ENCODE measurements at places on chromosomes 13 and 19.

DNA sequence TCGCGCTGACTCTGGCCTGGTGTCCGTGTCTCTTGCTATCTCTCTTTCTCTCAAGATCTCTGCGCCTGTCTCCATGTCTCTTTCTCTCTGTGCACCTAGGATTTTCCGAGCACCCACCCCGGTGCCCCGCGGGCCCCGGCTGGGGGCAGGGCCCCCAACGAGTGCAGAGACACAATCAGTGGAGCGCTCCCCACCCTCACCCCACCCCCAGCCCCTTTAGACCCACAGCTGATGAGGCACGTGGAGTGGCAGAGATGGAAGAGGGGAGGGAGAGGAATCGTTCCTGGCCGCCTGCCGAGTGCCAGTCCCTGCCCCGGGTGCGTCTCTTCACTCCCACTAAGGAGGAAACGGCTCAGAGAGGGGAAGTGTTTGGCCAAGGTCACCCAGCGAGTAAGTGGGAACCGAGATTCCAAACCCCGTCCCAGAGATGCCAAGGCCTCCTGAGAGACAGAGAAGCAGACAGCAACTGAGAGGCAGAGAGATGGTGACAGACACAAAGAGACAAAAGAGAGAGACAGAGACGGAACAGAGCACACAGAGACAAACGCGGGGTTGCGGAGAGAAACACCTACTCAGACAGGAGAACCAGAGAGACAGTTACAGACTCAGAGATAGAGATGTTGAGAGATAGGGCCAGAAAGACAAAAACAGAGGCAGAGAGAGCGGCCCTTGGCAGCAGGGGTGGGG is 626 bp upstream of the BCL3 start:
- no peak for DNase-seq

GRCh38 chr13:43299374-43299773 is 276.0 kb downstream of the DNAJC15 start:
- DNase-seq = no peak

DNA sequence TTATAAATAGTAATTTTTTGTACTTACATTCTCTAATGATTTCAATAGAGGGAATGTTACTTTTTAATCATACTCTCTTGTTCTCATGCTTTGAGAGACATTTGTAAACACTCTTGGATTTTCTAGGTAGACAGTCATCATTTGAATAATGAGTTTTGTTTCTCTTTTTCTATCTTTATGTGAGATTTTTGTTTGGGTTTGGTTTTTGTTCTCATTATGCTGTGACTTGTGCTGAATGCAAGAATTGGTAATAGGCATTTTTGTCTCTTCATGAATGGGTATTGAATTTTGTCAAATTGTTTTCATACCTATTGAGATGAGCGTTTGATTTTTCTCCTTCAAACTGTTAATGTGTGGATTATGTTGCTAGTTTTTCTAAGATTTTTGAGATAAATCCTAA is 56.8 kb upstream of the GPR183 start:
- no peak for DNase-seq

DNA sequence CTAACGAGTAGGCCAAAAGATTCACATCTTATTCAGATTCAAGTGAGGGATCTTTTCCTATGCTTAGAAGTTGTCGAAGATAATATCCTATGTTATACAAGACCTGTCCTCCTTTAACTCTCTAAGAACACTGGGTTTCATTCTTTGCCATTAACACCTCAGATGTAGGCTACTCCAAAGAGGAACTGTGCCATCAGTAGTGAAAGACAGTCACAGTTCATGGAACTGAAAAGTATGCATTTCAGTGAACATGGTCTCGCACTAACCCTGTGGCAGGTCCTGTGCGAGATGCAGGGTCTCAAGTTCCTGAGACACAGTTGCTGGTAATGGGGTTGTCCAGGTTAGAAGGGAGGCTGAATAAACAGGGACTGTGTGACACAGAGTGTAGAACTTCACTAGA is 4.1 kb downstream of the LGALS16 start:
- no peak for DNase-seq

DNA sequence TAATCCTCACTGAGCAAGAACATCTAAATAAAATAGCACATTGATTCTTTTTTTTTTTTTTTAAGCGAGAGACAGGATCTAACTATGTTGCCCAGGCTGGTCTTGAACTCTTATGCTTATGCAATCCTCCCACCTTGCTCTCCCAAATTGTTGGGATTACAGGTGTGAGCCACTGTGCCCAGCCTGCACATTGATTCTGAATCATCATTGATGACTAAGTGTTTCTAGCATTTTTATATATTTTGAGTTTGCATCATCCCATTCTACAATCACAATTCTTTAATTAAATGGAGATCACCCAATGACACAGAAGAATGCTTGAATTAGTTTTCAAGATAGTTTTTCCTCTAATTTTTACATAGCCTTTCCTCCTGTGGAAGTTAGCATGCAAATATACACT is 354.1 kb downstream of the KLF5 start:
- no peak for DNase-seq

DNA sequence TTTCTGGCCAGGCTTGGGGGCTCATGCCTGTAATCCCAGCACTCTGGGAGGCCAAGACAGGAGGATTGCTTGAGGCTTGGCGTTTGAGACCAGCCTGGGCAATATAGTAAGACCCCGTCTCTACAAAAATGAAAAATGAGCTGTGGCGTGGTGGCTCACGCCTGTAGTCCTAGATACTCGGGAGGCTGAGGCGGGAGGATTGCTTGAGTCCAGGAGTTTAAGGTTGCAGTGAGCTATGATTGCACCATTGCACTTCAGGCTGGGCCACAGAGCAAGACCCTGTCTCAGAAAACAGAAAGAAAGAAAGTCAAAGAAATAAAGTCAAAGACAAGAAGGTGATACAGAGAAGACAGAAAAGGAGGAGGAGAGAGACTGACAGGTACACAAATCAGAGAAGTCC is 2.5 kb upstream of the CACNG6 start:
- no peak for DNase-seq

DNA sequence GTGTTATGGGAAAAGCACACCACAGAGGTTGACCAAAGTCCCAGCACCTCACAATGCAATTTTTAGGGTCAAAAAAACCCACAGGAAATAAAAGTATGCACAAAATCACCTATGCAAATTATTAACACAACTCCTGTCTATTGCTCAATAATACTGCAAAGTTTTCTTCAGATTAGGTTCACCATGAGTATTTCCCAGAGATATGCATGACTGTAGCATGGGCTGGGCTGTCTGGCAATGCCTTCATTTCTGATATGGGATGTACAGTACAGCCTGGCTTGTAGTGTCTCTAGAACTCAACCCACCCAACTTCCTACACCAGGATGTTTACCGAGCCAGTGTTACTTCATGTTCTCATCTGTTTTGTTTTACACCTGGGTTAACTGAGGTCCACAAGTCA is 698.7 kb upstream of the ARGLU1 start:
- DNase-seq = no peak

- no peak for DNase-seq
Observed at GRCh38 chr13:113971471-113972231, 2.2 kb downstream of the C13orf46 start.

DNA sequence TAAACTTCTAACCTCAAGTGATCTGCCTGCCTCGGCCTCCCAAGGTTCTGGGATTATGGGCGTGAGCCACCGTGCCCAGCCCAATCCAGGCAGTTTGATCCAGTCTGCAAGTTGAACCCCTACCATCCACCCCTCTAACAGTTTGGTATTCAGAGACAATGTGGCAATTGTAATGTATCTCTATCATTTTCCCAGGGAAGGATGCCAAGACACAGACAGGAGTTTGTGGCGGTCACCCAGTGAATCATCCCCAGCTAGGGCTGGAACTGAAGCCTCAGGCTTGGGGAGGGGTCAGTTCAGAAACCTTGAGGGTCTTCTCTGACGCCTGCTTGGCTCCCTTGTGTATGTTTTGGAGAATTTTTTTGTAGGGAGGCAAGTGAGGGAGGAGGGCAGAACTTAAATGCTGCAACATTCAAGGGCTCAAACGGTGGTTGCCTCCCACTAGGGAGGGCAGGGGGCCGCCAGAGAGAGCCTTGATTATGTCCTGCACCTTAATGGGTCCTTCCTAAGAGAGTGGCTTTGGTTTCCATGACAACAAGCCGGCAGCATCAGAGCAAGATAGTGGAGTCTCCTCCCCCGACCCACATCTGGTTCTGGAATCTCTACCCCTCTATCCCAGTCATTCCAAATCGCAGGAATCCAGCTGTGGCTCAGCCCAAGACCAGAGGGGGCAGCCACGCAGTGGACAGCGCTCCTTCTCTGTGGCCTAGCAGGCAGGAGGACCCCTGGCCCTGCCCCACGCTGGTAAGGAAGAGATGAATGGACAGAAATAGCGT is 14.9 kb upstream of the FEM1A start:
- DNase-seq = no peak

GRCh38 chr13:44389060-44389666 is 15.5 kb downstream of the SERP2 start:
- DNase-seq = no peak

- no peak for DNase-seq
Observed at GRCh38 chr19:17323964-17324332, 10.7 kb downstream of the ANO8 start.

DNA sequence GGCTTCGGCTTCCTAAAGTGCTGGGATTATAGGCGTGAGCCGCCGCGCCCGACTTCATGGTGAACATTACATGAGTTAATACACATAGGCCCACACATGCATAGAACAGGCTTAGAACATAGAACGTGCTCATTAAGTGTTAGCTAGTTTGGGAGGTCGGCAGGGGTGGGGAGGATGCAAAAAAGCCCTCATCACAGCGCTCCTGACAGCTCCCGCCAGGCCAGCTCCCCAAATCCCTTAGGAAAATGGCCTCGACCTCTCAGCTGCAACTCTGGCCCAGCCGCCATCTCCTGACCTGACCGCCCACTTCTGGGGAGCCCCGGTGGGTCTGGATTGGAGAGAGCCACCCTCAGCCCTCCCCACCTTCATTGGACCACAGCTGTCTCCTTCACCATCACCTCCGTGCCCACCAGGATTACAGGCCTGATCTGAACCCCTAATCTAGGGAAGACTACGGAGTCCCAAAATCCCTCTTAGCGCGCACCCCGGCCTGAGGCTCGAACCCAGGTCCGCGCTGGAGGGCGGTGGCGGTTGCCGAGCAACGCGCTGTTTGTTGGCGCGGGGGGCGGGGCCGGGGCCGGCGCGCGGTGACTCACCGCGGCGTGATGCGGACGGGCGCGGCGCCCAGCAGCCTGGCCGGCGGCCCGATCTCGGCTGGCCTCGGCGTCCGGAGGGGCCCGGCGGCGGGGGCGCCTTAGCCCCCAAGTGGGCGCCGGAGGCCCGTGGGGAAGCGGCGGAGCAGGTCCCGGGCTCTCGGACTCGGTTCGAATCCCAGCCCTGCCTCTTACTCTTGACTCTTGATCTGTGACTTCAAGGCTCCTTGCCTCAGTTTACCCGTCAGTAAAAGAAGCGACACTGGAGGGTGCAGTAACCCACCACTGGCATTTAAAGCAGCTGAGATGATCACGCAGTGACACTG is 26.7 kb upstream of the NANOS3 start:
- no peak for DNase-seq

GRCh38 chr13:53920916-53921315 is 892.3 kb downstream of the OLFM4 start:
- no peak for DNase-seq

- DNase-seq = peak; percentile 20
Observed at GRCh38 chr19:45607071-45608029, 5.3 kb upstream of the GPR4 start.

DNA sequence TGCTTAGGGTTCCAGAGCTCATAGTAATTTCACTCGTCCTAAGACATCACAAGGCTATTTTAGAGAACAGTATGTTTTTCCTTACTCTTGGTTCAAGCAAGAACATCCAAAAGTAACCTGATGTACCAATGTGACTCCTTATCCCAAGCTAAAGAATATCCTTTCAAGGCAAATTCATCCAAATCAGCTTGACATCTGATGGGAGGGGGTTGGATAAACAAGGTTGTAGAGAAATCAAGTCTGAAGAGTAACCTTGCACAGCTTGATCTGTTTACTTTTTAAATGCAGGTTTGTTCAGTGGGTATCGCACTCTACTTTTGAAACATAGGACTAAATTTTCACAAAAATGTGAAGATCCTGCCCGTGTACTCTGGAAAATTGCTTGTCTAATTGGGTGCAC is 201.2 kb downstream of the GGACT start:
- no peak for DNase-seq

DNA sequence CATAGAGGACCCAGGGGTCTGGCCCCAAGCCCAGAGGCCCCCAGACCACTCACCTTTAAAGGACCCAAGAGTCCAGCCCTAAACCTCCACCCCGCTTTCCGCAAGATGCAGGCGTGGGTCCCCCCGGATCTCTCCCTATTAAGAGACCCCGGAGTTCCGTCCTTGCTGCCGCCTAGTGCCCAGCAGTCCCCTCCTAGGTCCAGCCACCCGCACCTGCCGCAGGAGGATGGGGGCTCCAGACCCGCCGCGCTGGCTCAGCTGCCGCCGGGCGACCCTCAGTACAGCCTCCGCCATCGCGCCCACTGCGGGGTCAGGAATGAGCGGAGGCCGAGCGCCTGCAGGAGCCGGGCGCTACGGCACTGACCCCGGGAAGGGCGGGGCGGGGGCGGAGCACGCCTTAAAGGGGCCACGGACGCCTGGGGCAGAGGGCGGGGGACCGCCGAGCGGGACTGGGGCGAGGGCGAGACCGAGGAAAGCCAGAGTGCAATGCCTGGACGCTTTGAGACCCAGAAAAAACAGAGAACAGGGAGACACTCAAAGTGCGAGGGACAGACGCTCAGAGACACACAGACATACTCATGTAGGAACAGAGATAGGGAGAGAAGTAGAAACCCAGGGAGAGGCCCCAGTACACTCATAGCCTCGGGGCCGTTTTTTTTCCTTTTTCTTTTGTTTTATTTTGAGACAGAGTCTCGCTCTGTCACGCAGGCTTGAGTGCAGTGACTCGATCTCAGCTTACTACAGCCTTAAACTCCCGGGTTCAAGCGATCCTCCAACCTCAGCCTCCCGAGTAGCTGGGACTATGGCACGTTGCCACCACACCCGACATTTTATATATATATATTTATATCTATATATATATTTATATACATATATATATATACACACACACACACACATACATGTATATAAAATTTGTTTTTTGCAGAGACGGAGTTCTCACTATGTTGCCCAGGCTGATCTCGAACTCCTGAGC is at the start of gene ETHE1:
ETHE1 (minus strand) TSS at position 318 of the 976 bp plus-strand sequence; CDS start at position 294, 24 bp downstream.
- DNase-seq = no peak

DNA sequence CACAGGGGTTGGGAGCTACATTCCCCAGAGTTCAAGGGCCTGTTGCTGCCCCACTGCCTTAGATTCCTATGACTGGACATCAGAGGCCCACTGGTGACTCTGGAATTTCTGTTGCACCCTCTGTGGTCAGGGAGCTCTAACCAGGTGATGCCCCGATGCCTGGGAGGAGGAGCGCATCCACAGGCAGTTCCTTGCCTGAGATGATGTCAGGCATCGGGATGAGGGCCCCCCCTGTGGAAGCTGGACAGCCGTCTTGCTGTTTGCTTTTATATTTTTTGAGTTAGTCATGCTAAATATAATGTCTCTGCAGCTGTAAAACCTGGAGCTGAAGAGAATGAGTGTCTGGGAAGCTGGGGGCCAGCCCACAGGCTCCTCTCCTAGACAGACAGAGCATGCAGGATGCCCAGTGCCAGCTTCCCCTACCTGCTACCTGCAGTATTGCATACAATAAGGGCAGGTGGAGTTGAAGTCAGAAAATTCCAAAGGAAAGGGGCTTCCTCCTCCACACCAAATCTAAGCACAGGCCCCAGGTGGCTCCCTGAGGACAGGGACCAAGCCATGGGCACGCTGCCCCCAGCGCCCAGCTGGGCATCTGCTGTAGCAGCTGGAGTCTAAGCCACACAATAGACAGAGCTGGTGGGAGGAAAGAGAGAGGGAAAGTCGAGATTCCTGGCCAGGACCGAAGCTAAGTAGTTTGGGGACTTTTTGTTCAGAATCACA is 16.2 kb downstream of the COL4A2 start:
- DNase-seq = no peak

All from forelimb muscle (tissue), 1 donor.